Activated naive CD8-positive, alpha-beta T cell treated with anti-CD3 and anti-CD28 coated beads, Interleukin-2, amount 50 U/mL, for 16 hours (primary cell): ENCODE measurements at places on chromosomes 11 and 22.

DNA sequence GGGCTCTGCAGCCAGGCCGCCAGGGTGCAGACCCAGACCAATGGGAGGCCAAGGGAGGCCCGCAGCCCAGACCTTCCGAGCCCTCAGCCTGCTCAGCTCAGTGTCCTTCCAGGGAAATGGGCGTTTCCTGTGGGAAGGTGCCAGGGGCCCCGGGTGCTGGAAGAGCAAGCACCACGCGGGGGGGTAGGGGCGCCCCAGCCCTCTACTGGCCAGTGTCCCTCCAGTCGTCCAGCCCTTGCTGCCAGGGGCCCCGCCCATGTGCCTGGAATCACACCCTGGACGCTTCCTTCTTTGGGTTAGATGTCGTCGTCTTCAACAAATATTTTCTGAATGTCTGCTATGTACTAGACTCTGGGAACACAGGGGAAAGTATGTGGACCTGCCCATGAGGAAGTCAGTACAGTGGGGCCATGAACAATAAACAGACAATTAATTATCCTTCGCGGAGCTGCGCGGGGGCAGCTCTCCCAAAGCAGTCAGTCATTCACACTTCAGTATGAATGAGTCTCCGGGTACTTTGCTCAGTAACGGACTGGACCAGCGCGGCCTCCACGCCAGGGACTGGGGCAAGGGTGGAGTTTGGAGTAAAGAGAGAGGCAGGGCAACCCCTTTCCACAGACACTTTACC, 60.2 kb downstream of the CDKN1C start:
- DNase-seq = no peak

GRCh38 chr11:9143721-9144120, 52.3 kb upstream of the SCUBE2 start:
- no peak for DNase-seq

DNA sequence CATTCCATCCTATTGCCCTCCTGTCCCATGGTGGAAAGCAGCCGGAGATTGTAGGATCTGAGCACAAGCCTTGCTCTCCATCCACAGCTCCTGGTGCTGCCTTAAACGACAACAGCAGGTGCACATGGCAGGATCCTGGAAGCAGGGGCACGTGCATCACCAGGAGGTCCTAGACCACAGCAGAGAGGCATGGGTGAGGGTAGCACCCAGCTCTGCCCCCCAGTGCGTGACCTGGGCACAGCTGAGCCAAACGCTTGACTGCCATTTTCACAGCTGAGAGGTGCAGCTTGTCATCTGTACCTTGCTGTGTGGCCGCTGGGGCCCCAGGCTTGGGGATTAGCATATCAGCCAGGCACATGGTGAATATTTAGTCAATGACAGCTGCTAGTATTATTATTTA, 92.7 kb downstream of the NTM start:
- DNase-seq = no peak

DNA sequence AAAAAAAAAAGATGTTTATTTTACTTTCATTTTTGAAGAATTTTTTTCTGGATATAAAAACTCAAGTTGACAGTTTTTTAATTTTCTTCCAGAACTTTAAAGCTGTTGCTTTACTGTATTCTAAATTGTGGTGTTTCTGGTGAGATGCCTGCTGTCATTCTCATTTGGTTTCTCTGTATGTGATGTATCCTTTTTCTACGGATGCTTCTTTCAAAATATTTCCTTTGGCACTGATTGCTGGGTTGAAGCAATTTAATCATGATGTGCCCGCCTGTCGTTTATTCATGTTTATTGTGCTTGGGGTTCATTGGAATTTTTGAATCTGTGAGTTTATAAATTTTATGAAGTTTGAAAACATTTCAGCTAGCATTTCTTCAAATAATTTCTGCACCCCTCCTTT, 29.4 kb upstream of the CTSD start:
- DNase-seq = no peak

GRCh38 chr11:9073466-9074225, 17.8 kb downstream of the SCUBE2 start:
- no peak for DNase-seq
